ENCODE measurements at places on chromosomes 16 and 17.

DNA sequence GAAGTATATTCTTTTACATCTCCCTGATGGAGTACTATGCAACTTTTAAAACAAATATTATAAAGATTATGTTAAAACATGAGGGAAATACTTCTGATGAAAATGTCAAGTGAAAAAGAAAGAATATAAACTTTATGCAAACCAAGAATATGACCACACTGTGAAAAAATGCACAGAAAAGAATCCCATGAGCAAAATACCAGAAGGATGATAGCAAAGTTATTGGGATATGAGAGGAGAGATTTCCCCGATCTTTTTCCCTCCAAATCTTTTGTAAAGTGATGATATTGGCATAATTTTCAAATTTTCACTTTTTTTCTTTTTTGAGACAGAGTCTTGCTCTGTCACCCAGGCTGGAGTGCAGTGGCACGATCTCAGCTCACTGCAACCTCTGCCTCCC, 36.6 kb upstream of the SMURF2 start:
- DNase-seq = no peak

DNA sequence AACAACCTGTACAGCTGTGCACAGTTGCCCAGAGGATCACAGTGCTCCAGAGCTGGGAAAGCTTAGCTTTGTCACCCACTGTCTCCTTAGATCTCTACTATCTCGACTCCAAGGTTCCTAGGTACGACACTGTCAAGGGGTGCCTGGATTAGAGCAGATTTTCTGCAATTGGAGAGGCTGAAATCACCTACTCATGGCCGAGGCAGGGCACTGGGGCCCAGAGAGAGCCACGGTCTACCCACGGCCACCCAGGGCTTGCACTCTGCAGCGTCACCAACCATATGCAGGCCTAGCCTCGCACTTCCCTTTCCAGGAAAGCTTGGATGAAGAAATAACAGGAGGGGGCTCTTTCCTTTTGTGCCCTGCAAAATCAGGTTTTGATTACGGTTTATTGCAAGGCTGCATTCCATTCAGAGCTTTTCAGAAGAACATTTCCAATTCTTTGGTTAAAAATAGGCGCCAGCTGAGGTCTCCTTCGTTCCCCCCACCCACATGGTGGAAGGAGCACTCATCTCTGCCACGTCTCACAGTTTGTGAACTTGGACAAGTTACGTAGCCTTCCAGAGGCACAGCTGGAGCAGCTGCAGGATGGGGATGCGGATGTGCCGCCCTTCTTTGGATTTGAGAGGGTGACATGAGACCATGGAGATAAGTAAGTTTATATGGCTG, 80.0 kb downstream of the IRX5 start:
- DNase-seq = no peak

GRCh38 chr16:66376114-66376513, 9.6 kb downstream of the CDH5 start:
- no peak for DNase-seq

GRCh38 chr16:23434380-23434779, 18.6 kb downstream of the COG7 start:
- no peak for DNase-seq

GRCh38 chr17:10305398-10305797, 67.4 kb downstream of the MYH13 start:
- no peak for DNase-seq

DNA sequence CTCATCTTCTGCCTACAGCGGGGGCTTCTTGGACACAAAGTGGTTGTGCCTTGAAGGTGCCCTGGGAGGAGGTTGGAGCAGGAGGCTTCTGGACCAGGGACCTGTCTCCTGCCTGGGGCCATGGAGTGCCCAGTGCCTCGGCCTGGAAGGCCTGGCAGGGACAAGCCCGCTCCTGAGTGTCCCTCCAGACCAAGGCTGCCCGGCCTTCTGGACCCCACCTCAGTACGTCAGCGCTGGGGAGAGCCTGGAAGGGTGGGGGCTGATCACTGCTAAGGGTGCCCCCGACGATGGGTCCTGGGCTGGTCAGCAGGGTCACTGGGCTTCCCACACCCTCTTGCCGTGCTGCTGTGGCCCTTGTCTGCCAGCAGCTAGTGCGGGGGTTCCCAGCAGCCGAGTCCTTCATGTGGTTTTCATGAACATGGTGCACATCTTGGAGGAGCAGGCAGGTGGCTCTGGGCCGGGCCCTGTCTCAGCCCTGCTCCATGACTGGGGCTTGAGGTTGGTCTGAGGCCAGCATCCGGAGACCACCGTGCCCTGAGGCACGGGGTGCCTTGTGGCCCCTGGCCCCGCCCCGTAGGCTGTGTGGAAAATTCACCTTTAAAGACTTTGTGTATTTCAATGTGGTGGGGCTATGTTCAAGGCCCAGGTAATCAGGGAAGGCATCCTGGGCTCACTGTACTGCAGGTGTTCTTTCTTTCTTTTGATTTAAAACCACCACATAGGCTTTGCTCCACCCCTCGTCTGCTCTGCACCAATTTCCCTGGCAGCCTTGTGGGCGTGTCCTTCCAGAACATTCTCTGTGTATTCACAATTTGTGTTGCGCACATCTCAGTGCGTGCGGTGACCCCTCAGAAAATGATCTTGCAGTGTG, 22.4 kb downstream of the MGRN1 start:
- no peak for DNase-seq

DNA sequence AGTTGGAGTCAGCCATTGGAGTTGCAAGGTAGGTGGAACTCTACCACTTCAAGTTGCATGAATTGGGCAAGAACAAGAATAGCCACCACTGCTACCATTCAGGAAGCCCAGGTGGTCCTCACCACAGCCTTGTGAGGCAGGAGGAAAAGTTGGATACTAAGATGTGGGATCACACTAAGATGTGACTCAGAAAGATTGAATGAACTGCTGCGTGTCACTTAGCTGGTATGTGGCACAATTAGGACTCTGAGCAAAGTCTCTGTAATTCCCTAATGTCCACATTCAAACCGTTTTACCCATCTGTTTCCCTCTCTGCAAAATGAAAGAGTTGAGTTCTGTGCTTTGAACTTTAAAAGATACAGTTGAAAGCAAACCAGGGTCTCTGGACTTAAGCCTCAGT, 44.7 kb upstream of the HS3ST3A1 start:
- no peak for DNase-seq

DNA sequence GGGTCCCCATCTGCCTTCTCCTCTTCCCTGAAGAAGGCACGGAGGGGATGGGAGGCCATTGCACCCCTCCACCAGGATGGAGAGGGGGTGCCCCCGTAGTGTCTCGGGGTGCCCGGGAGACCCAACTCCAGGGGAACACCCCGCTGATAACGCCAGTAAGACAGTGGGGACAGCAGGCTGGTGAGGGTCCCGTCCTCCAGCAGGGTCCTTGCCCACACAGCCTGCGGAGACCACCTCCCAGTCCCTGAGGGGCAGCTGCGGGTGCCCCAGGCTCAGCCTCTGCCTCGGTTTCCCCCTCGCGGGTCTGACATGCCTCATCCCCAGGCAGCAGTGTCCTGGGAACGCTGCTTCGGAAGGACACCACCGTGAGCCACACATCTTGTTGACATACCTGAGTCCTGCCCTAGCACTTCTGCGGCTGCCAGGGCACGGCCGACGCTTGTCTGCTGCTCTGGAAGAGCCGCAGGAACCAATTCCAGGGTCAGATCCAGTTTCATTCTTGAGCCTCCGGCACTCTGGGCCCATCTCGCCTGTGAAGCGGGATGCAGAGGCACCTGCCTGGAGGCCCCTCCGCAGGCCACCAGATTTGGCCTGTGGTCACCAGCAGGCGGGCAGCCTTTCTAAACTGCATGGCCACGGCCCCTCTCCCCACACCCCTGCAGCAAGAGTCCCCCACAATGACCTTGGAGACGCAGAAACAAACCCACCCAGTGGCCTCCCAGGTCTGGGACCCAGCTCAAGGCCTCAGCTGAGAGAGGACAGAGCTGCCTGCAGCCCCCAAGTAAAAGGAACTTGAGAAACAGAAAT, 39.9 kb upstream of the ZC3H18 start:
- DNase-seq = no peak

GRCh38 chr16:10827691-10828341, 9.2 kb upstream of the TVP23A start:
- no peak for DNase-seq

DNA sequence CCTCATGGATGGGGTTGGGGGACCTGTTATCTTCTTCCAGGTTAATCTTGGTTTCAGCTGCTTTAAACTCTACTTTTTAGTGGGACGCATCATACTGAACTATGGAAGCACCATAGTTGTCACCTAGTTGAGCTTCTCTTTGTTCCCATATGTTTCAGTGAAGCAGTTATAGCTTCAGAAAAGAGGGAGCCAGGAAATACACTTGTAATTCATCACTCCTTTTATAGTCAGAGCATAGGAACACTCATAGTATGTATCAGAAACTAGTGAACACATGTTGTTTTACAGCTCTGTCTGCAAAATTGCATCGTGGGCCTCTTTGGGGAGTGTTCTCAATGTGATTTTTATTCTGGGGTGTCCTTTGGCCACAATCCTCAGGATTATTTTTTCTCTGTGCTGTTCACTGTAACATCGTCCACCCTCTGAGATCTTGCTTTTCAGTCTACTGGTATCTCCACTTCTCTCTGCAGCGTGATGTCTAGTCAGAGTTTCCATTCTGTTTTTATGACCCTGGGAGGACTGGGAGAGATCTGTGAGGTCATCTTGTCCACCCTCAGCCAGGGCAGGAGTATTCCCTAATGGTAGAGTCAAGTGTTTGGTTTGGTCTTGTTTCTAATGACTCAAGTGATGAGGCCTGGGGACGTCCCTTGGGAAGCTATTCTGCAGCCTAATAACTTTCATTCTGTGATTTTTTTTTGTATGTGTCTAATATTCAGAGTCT, 585.4 kb downstream of the WWOX start:
- no peak for DNase-seq

DNA sequence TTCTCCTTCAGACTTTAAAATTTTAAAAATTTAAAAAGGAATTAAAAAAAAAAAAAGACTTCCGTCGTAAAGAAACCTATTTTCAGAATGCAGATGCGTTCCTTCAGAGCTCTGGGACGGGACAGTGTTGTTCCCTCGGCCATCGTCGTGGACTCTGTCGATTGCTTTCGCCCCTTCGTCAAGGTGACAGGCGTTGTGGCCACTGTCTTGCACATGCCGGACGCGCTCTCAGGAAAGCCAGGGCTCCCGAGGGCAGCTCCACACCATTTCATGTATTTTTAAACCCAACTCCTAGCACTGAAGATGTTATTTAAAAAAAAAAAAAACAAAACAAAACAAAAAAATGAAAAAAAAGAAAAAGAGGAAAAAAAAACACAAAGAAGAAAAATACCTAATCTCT, 22.3 kb downstream of the TMC6 start:
- DNase-seq = no peak

- no peak for DNase-seq
These were observed 902.5 kb downstream of the KCNJ2 start for GRCh38 chr17:71071837-71072236.

DNA sequence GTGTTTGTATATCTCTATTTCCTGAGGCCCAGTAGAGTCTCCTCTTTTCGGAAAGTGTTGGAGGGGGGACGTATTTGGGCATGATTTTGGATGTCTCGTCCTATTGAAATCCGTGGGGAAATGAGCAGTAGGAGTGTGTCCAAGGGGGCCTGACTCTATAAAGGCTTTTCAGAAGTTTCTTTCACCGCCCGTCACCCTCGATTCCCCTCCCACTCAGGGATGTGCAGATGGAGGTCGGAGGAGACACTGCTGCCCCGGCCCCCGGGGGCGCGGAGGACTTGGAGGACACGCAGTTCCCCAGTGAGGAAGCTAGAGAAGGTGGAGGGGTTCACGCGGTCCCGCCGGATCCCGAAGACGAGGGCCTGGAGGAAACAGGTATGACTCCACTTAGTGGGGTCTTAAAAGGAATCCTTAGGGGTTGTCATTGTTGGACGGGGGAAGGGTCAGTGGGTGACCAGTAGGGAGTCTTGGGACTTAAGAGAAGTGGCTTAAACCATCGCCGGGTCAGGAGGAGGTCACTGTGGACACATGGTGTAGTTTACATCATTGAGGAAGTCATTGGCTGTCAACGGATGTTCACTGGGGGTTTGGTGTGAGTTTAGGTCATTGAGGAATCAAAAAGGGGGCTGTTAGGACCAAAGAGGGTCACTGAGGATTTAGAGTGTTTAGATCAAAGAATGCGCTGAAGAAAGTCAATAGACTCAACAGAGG, 424 bp downstream of the MON1B start:
- DNase-seq = peak; percentile 38

GRCh38 chr17:50221266-50221863, 19.9 kb upstream of the COL1A1 start:
- DNase-seq = no peak

DNA sequence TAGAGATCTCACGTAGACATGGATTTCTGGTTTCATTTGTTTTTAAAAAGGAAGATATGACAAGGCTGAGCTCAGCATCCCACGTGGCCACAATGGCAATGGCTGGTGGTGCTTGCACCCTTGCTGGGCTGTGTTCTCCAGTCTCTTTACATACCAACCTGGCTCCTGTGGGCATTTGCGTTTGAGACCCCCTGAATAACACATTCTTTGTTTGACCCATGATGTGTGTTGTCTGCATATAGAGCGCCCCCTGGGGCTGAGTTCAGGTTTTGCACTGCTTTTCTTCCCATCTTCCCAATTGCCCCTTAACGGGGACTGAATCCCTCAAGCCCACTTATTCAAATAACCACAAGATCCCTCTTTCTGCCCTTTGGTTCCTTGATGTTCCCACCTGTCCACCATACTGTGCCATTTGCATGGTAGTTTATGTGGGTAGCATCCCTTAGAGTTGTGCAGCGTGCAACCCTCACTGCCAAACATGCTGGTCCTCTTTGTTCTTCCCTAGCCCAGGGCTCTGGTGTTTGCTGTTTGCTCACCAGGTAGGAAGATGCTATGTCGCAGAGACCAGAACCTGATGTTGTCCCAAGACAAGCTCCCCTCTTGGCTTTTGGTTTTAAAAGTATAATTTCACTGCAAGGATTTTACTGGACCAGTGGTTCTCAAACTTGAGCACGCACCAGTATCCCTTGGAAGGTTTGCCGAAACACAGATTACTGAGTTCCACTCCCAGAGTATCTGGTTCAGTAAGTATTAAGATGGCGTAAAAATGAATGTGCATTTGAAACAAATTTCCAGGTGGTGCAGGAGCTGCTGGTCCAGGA, 38.5 kb upstream of the NKD1 start:
- DNase-seq = peak; percentile 26

- no peak for DNase-seq
These were observed 44.8 kb downstream of the CDYL2 start for GRCh38 chr16:80759419-80760162.

DNA sequence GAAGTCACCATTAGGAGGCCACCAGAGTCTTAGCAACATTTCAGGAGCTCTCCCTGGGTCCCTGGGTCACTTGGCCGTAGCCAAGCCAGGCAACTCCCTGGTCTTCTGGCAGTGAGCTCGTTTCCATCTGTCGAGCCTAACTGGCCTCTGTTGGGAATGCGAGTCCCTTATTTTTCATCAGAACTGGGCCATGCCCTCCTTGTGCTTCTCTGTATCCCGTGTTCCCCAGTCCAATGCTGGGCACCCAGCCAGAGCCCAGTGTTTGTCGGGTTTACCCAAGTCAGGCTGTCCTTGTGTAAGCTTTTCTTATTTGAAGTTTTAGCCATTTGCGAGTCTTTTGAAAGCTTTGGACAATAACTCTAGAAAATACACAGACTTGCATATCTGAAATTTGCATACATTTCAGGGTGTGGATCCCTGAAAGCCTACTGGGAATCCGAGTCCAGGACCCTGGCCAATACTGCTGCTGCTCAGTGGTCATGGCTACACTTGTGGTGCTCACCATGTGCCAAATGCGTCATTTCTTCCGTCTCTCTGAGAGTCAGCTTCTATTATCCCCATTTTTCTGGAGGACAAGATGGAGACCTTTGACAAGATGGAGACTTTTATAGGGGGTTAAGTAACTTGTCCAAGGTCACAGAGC, 81.6 kb upstream of the LGALS9 start:
- DNase-seq = no peak
